Liver (tissue), 10 donors: ENCODE measurements at places on chromosomes 4 and X. TPM values are rescaled to one million over a fixed set of nuclear protein-coding genes. Genes with fewer than 3 reads are reported as not detected.

- no peak for DNase-seq
- no peak overlapping the region for H3K27ac ChIP-seq
- H3K27me3 ChIP-seq: no peaks in the 10 kb centered on the region
- H3K36me3 ChIP-seq: no peaks in the 10 kb centered on the region
- H3K4me1 ChIP-seq: no peaks in the 10 kb centered on the region
Measured at GRCh38 chr4:114562176-114562904, 36.3 kb upstream of the UGT8 start.

GRCh38 chr4:168849997-168850396, 160.1 kb downstream of the CBR4 start:
- DNase-seq: no peak
- no peak overlapping the region for H3K4me3 ChIP-seq
- H3K27ac ChIP-seq: no peak overlapping the region
- no peaks in the 10 kb centered on the region for H3K4me1 ChIP-seq
- no peaks in the 10 kb centered on the region for H3K36me3 ChIP-seq
- H3K27me3 ChIP-seq: no peaks in the 10 kb centered on the region

DNA sequence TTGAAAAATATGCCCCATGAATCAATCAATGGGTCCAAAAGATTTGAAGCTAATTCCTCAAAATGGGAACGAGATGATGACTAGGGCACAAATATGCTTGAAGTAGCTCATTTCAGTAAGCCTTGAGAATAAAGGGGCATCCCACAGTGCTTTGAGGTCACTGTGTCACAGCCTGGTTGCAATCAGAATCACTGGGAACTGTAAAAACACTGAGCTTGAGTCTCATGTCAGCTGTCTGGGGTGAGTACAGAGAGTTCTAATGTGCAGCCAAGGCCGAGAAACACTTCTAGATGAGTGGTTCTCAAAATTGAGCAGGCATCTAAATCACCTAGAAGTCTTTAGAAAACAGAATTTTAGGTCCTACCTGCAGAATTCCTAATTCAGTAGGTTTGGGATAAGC, 120.5 kb upstream of the EGFL6 start:
- H3K4me3 ChIP-seq: no peak overlapping the region
- DNase-seq: no peak

GRCh38 chr4:113943863-113944262, 35.6 kb downstream of the ARSJ start:
- H3K27ac ChIP-seq: no peak overlapping the region
- no peak for DNase-seq
- no peaks in the 10 kb centered on the region for H3K4me1 ChIP-seq
- no peaks in the 10 kb centered on the region for H3K36me3 ChIP-seq
- no peak overlapping the region for H3K4me3 ChIP-seq

- H3K4me1 ChIP-seq: no peaks in the 10 kb centered on the region
- no peak overlapping the region for H3K27ac ChIP-seq
- H3K36me3 ChIP-seq: no peaks in the 10 kb centered on the region
- H3K4me3 ChIP-seq: no peak overlapping the region
- H3K27me3 ChIP-seq: no peaks in the 10 kb centered on the region
Measured at GRCh38 chrX:76977452-76977851, 469.7 kb upstream of the FGF16 start.

- no peak overlapping the region for H3K4me3 ChIP-seq
- no peaks in the 10 kb centered on the region for H3K4me1 ChIP-seq
- H3K36me3 ChIP-seq: peaks cover 7% of the 10 kb centered on the region
- DNase-seq: no peak
- H3K27ac ChIP-seq: no peak overlapping the region
Measured at GRCh38 chr4:4302416-4302815, 12.4 kb downstream of the ZBTB49 start.

GRCh38 chr4:33737726-33738125, 2506.6 kb downstream of the ARAP2 start:
- H3K27me3 ChIP-seq: no peaks in the 10 kb centered on the region
- H3K4me1 ChIP-seq: no peaks in the 10 kb centered on the region
- H3K4me3 ChIP-seq: no peak overlapping the region
- no peaks in the 10 kb centered on the region for H3K36me3 ChIP-seq
- no peak for DNase-seq
- H3K27ac ChIP-seq: no peak overlapping the region

DNA sequence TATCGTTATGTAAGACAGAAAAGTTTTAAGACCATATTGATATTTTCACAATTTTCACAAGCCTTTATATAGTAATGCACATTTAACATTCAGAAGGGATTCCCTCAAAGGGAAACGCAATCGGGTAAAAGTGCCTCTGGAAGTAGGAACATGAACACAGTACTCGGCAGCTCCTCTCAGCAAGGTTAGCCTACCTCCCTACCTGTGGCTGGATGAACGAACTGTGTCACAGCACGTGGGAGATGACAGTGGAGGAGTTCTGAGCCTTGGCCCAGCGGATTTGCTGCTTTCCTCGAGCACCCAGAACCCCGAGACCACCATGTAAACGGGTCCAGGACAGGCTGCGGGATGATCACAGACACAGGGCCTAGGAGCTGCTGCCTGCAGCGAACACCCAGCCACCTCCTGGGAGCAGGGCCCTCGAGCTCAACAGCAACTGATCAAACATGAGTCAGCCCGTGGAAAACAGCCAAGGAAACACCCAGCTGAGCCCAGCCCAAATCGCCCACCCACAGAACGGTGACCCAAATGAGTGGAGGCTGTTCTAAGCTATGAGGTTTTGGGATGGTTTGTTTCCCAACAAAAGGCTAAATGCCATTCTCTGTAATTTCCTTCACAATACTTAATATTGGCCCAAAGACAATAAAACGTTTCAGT, 30.4 kb downstream of the FAT1 start:
- DNase-seq: no peak
- H3K36me3 ChIP-seq: no peaks in the 10 kb centered on the region
- no peak overlapping the region for H3K27ac ChIP-seq
- H3K4me1 ChIP-seq: no peaks in the 10 kb centered on the region
- H3K4me3 ChIP-seq: no peak overlapping the region

- no peaks in the 10 kb centered on the region for H3K27me3 ChIP-seq
- no peaks in the 10 kb centered on the region for H3K36me3 ChIP-seq
- DNase-seq: no peak
- H3K27ac ChIP-seq: no peak overlapping the region
Measured at GRCh38 chr4:6681191-6681590, 12.5 kb upstream of the S100P start.

- H3K27ac ChIP-seq: no peak overlapping the region
- DNase-seq: no peak
- no peak overlapping the region for H3K4me3 ChIP-seq
Measured at GRCh38 chr4:98319021-98319420, 57.8 kb downstream of the RAP1GDS1 start.

GRCh38 chrX:44957848-44958247, 84.9 kb downstream of the KDM6A start:
- H3K4me1 ChIP-seq: no peaks in the 10 kb centered on the region
- no peak overlapping the region for H3K27ac ChIP-seq
- H3K27me3 ChIP-seq: no peaks in the 10 kb centered on the region
- no peak overlapping the region for H3K4me3 ChIP-seq

DNA sequence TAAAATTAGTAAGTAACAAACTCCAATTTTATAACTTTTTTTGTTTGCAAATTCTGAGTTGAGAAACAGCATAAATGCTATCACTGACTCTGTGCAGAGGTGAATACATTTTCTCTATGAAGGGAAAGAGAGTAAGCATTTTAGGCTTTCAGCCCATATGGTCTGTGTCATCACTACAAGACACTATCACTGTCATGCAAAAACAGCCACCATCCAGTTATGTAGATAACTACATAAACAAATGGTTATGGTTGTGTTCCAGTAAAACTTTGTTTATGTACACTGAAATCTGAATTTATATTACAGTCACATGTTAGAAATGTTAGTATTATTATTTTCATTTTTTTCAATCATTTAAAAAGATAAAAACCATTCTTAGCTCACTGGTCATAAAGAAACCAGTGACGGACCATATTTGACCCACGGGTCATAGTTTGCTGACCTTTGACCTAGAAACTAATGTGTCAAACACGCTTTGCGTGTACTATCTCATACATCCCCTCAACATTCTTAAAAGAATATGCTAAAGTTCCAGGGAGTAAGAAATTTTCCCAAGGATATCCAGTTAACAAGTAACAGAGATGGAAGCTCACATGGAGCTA, 29.1 kb downstream of the RASGEF1B start:
- H3K4me1 ChIP-seq: peaks cover 12% of the 10 kb centered on the region
- DNase-seq: no peak
- H3K4me3 ChIP-seq: no peak overlapping the region

DNA sequence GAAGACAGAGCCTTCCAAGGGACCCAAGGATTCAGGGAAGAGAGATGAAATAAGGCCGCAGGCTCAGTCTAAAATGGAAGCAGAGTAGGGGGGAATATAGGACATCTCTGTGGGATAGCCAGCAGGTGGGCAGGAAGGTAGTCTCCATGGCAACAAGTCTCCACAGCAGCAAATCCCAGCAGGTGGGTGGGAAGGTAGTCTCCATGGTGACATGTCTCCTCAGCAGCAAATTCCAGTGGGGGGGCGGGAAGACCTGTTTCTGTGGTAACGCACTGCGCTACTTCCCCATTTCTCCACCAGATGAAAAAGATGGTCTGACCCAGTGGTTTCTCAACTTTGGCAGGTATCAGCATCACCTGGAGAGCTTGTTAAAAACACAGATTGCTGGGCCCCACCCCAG, 18.3 kb downstream of the NLGN3 start:
- H3K36me3 ChIP-seq: no peaks in the 10 kb centered on the region
- no peaks in the 10 kb centered on the region for H3K4me1 ChIP-seq
- H3K27ac ChIP-seq: no peak overlapping the region
- no peak for DNase-seq

Gene SPINK2
- 0.79 TPM for total RNA-seq

Gene RP2
- total RNA-seq: 11.5 TPM

Gene AFP
- total RNA-seq: 1.0 TPM

Gene GYPB
- total RNA-seq: not detected

Gene CT55
- not detected for total RNA-seq
